ENCODE measurements at places on chromosomes 5 and 9.

GRCh38 chr5:157265714-157266285 is at the start of gene CYFIP2:
TSS of gene CYFIP2 (plus strand) at chr5:157266123. CDS start at chr5:157285362, 19,239 bp downstream.
- peak; percentile 87 for DNase-seq

DNA sequence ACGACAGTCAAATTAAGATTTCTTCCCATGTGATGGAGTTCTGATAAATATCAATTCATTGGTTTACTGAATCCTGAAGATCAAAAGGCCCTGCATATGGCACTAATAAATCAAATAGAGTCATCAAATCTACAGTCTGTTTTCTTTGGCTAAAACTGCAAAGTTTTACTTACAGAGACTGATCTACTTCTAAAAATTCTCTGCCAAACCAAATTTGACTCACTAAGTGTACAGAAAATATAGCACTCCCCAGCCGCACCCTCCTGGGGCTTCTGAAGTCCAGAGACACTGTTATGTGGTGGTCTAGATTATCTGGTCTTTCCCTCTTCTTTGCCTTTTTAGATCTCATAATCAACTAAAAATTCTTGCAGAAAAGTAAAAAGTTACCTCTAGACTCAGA is 237.7 kb downstream of the MLLT3 start:
- no peak for DNase-seq

- DNase-seq, result no peak
These were observed 21.3 kb downstream of the SPRY4 start for GRCh38 chr5:142303565-142303964.

DNA sequence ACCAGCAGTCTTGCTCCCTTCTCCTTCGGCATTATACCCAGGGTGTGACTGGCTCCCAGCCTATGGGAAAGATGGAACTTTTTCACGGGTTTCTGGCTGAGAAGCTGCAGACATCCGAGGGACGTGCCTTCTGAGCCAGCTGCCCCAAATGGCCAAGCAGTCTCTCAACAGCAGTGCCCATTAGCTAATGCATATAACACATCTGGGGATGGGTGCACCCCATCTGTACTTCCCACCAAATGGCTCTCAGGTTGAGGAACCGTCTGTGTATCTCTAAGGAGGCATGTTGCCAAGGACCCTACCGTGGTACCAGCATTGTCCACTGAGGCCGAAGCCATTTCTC is 25.0 kb downstream of the C5orf15 start:
- DNase-seq, result no peak

DNA sequence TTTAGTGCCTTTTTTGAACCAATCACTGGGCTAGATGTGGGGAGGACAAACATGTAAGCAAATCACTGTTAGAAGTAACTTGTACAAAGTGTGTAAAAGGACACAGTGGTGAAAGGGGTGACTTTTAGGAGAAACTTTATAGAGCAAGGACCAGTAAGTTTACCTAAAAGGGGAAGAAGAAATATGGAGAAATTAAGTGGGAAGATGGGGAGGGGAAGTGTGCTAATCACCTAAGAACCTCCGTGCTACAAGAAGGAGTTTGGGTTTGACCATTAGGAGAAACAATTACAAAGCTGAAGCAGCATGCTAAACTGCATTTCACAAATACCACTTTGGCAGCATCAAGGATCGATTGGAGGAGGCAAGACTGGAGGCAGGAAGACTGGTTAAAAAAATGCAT is 17.3 kb downstream of the ITGA1 start:
- DNase-seq, result no peak

GRCh38 chr9:129223551-129224208 is 45.6 kb upstream of the IER5L start:
- no peak for DNase-seq

GRCh38 chr5:110853267-110853666 is 114.5 kb downstream of the SLC25A46 start:
- no peak for DNase-seq

GRCh38 chr9:136850866-136851775 is 1.0 kb upstream of the MAMDC4 start:
- DNase-seq, result no peak

GRCh38 chr5:68544091-68544647 is 328.6 kb downstream of the PIK3R1 start:
- DNase-seq, result no peak

DNA sequence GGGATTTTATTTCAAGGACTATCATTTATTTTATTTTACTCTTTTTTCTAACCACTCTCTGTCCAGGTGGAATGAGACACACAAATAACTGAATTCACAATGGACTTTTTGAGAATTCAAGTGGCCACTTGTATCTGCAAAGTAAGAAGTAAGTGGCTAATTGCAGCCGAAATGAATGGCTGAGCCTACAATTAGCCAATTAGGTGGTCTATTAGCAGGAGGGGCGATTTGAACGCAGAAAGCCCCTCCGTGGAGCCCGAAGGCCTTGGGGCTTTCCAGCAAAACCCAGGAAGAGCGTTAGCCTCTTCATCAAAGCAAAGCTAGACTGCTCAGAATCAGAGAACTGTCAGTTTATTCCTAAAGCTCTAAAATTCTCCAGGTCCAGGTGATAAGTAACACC is 176.9 kb downstream of the EBF1 start:
- no peak for DNase-seq

- no peak for DNase-seq
These were observed 41.0 kb downstream of the B4GALT1 start for GRCh38 chr9:33125871-33126823.

- no peak for DNase-seq
These were observed 20.7 kb downstream of the COL5A1 start for GRCh38 chr9:134662143-134662876.

DNA sequence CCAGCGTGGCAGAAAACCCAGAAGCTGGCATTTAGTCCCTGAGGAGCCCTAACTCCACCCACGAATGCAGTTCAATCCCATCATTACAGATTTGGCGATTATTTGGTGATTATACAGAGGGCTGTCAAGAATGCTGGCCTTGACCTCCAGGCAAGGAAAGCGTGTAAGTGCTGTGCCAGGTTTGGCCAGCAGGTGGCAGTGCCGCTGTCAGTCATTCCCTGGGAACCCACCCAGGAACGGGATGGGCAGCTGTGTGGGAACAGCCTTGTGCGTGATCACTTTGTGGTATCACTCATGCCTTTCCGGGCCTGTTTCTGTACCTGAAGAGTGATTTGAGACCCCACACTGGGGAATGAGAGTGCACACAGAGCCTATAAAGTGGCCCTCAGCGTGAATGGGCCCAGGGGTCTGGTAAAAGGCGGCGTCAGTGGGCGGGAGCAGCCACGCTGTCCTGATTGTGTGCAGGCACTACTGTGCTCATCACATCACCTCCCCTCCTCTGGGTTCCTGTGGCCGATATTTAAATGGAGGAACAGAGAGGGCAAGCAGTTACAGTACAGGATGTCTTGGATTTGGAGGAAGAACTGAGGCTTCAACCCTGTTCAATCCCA is 215.6 kb downstream of the ROR2 start:
- peak; percentile 57 for DNase-seq

- no peak for DNase-seq
These were observed 1060.6 kb upstream of the ACO1 start for GRCh38 chr9:31323726-31324444.

GRCh38 chr5:34587355-34588241 is 68.5 kb upstream of the RAI14 start:
- DNase-seq, result peak; percentile 58

GRCh38 chr9:6902423-6902822 is 144.7 kb downstream of the KDM4C start:
- no peak for DNase-seq

DNA sequence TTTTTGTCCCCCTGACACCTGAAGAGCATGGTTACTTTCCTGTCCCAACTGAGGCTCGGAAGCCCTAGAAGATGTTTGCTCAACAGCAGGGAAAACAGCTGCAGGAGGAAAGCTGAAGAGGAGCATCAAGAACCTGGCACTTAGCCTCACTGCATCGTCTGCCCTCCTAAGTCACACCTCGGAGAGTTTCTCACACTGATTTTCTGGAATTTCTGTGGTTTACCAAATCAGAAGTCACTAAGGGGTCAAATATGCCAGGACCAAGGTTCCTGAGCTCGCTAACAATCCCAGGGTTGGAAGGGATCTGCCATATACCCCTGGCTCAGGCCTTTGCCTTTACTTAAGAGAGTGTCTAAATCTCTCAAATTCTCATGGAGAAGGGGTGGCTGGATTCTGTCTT is 5.3 kb downstream of the IL12B start:
- DNase-seq, result no peak
